Colonic mucosa (tissue), 4 donors: ENCODE measurements at places on chromosomes 5 and 9. TPM values are rescaled to one million over a fixed set of nuclear protein-coding genes. Genes with fewer than 3 reads are reported as not detected.

The CDC20B gene
- total RNA-seq = not detected

The FAM221B gene
- total RNA-seq = 0.05 TPM

The C9 gene
- total RNA-seq = not detected

The NEUROG1 gene
- total RNA-seq = not detected

The CCL19 gene
- total RNA-seq = 5.0 TPM

The MAN1B1 gene
- total RNA-seq = 43.5 TPM

The DNAH5 gene
- total RNA-seq = 0.05 TPM

The HSPB3 gene
- total RNA-seq = 0.77 TPM

The NOXA1 gene
- 29.3 TPM for total RNA-seq

The SERF1A gene
- total RNA-seq = 3.8 TPM

The ADAMTS2 gene
- 2.9 TPM for total RNA-seq

The CAMK2A gene
- 0.05 TPM for total RNA-seq

The IFNA21 gene
- total RNA-seq = not detected

The SHC3 gene
- total RNA-seq = 0.32 TPM

The KCNN2 gene
- total RNA-seq = 0.69 TPM

The CARD6 gene
- 1.3 TPM for total RNA-seq

The PCDHB13 gene
- 0.40 TPM for total RNA-seq

The GLRA1 gene
- total RNA-seq = not detected

The LCN1 gene
- not detected for total RNA-seq

The TXNDC8 gene
- total RNA-seq = not detected

The ACTBL2 gene
- not detected for total RNA-seq

The STPG3 gene
- total RNA-seq = not detected

The SPINK7 gene
- total RNA-seq = not detected

The F12 gene
- 14.7 TPM for total RNA-seq

The TBC1D9B gene
- total RNA-seq = 89.3 TPM

The ARL15 gene
- 18.4 TPM for total RNA-seq

The PCDHB12 gene
- total RNA-seq = 0.40 TPM

The FGF10 gene
- total RNA-seq = 5.1 TPM

The LCP2 gene
- total RNA-seq = 8.0 TPM

The ROPN1L gene
- not detected for total RNA-seq

The LMX1B gene
- total RNA-seq = 0.13 TPM

The IL5 gene
- not detected for total RNA-seq

The PDGFRB gene
- total RNA-seq = 18.1 TPM

The OTULINL gene
- total RNA-seq = 58.5 TPM

The SLC6A19 gene
- total RNA-seq = 0.67 TPM

The NRARP gene
- 178 TPM for total RNA-seq

The CTXN3 gene
- not detected for total RNA-seq

The GLDC gene
- total RNA-seq = 1.1 TPM

The GNPDA1 gene
- total RNA-seq = 15.5 TPM

The SPATA31A3 gene
- not detected for total RNA-seq

The TMEM161B gene
- 20.8 TPM for total RNA-seq

The CFAP77 gene
- not detected for total RNA-seq

The ZCCHC9 gene
- total RNA-seq = 24.9 TPM

The ALDOB gene
- total RNA-seq = 33.1 TPM

The TMEM215 gene
- not detected for total RNA-seq

The GABRA6 gene
- not detected for total RNA-seq

The ANKRD34B gene
- total RNA-seq = not detected

The BTNL8 gene
- 51.6 TPM for total RNA-seq
